ENCODE measurements at places on chromosomes 2 and 18.

- DNase-seq = no peak
Measured at GRCh38 chr2:218129458-218130135, 3.8 kb downstream of the CXCR2 start.

DNA sequence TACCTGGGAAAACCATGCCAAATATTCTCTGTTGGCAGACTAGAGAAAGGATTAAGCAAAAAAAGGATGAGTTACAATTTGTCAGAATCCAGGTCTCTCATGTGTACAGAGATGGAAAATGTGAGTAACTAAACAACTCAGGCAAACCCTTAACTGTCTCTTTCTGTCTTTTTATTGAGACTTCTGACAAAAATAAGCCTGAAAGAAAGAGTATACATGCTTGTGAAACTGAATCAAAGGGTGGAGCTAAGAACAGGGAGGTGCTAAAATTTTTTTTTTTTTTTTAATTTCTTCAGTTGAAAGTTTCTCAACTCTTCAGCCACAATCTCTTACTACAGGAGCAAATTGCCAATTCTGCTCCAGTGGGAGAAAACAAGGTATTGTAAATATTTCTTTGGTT, at the start of gene SERPINB10:
TSS of gene SERPINB10 (plus strand) at position 295 of the 400 bp plus-strand sequence. CDS start 7,553 bp downstream, outside the sequence.
- DNase-seq = no peak

DNA sequence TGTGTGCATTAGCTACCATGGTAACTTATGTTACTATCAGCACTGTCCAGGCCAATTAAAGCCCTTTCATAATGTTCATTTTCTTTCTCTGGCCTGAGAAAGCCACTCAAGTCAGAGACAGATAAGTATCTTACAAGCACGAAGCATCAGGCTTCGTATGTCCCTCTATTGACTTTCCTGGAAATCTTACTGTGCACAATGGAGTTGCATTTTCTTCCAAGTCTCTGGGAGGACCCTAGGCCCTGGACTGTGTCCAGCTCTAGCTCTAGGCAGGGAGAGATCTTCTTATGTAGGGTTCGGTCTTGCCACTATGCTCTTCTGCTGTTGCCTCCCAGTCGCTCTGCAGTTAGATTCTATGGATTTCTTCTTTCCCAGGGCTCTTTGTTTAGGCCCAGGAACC, 40.0 kb upstream of the ITGA6 start:
- no peak for DNase-seq

- no peak for DNase-seq
Measured at GRCh38 chr2:229927817-229928321, 5.6 kb downstream of the FBXO36 start.

GRCh38 chr2:237118561-237119155, 33.0 kb downstream of the COPS8 start:
- DNase-seq = no peak

GRCh38 chr2:54899576-54900200, 150.6 kb downstream of the RTN4 start:
- DNase-seq = no peak

GRCh38 chr2:200322607-200323006, 16.1 kb downstream of the SPATS2L start:
- no peak for DNase-seq

DNA sequence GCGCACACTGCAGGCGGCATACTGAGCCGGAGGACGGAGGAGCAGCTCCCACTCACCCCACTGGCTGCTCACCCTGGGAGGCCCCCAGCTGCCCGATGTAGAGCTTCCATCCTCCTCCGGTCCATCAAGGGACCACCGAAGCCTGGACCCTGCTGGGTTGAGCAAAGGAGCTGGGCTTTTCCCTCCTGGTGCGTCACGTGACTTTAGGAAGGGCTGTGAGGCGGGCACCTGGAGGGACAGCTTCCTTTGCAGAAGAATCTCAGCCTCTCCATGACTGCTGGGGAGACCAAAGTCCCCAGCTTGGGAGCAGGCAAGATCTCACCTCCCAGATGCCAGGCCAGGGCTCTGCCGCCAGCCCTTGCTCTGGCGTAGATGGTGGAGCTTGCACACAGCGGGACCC, 102.7 kb downstream of the TWIST2 start:
- DNase-seq = no peak

- DNase-seq = no peak
Measured at GRCh38 chr2:147641651-147642050, 203.2 kb upstream of the ACVR2A start.

DNA sequence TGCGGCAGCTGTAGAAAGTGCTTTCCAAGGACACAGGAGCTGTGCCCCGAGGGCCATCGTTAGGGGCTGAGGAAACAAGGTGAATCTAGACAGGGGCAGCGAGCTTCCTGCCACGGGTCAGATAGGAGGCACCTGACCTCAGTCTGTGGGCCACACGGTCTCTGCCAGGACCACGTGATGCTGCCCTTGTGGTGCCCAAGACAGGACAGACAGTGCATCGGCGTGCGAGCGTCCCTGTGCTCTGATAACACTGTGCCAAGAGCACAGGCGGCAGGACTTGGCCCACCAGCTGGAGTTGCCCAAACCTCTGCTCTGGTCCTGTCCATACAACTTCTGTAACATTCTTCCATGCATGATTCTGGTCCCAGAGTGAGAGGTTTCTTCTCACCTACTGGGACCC, 225.4 kb downstream of the TWIST2 start:
- DNase-seq = no peak

GRCh38 chr2:121489284-121489683, 41.4 kb upstream of the RNU4ATAC start:
- DNase-seq = no peak

GRCh38 chr2:19536136-19536535, 177.7 kb upstream of the OSR1 start:
- no peak for DNase-seq

DNA sequence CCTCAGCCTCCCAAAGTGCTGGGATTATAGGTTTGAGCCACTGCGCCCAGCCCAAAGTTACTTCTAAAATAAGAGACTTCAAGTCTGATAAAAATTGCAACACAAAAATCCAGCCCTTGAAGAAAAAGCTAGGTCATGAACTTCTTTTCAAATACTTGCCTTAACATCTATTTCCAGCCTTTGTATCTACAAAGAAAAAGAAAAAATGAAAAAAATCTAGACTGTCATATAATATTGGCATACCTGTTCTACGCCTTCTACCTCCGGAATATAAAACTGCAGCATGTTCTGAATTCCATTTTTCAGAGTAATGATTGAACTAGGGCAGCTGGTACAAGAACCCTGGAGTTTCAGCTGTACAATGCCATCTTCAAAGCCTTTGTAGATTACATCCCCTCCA, 13.1 kb upstream of the GFPT1 start:
- DNase-seq = no peak

DNA sequence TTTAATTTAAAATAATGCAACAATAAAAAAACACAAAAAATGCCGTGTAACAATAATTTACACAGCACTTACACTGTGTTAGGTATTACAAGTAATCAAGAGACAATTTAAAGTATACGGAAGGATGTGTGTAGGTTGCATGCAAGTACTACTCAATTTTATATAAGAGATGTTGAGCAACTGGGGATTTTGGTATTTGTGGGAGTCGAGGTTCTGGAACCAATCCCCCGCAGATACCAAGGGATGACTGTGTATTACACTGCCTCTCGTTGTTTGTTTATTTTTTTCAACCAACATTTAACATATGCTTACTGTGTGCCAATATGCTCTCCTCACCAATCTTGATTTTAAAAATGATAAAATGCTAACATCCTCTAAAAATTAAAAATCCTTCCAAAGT, 24.8 kb downstream of the MAP3K2 start:
- DNase-seq = no peak

DNA sequence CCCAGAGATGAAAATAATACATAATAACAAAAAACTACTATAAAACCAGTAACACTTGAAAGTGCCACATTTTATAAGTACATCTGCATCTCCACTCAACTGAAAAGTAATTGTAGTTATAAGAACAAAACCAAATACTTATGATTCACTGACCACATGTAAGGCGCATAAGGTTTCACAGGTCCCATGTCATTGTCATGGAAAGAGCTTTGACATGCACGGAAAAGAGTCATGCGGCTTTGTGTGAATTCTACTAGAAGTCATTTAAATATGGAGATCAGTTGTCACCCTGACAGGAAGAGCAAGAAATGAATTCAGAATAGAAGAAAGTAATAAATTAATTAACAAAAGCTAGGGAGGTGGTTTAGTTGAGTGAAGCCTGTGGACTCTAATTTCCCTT, 459.1 kb downstream of the CDH2 start:
- no peak for DNase-seq

GRCh38 chr2:238938003-238938400, 90.1 kb downstream of the TWIST2 start:
- DNase-seq = no peak

GRCh38 chr2:8684878-8685696, 3.2 kb downstream of the ID2 start:
- peak; percentile 77 for DNase-seq

GRCh38 chr2:214050731-214051130, 360.1 kb upstream of the VWC2L start:
- DNase-seq = no peak

DNA sequence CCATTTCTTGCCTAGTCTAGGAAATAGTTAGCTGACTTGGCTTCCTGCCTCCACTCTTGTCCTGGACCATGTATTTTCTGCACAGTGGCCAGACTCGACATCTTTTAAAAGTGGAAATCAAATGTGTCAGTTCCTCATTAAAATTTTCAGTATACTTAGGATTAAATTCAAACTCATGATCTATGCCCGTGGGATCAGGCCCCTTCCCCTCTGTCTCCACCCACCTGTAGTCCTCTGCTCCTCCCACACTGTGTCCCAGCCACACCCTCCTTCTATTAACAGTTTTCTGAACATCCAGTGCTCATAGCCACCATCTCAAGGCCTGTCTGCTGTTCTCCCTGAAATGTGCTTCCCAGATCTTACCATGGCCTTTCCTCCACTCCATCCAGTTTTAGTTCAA, 13.3 kb downstream of the ARHGAP25 start:
- DNase-seq = no peak

DNA sequence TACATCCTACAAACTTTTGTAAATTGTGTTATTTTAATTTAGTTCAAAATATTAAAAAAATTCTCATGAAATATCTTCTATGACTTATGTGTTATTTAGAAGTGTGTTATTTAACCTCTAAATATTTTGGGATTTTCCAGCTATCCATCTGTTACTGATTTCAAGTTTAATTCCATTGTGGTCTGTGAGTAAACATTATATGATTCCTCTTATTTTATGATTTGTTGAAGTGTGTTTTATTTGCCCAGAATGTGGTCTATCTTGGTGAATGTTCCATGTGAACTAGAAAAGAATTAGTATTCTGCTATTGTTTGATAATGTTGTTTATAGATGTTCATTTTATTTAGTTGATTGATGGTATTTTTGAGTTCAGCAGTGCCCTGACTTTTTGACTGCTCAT, 136.0 kb downstream of the ZNF804A start:
- DNase-seq = no peak

All from stimulated activated CD8-positive, alpha-beta memory T cell treated with anti-CD3 and anti-CD28 coated beads, Interleukin-4, amount 100 ng/mL, for 48 hours (primary cell).